Sigmoid colon (tissue), 7 donors: ENCODE measurements at places on chromosomes 3 and 15. TPM values are rescaled to one million over a fixed set of nuclear protein-coding genes. Genes with fewer than 3 reads are reported as not detected.

The KNL1 gene
- 0.68 TPM for total RNA-seq

The RPL39L gene
- total RNA-seq, result 15.7 TPM

- H3K27me3 ChIP-seq, result no peaks in the 10 kb centered on the region
- no peaks in the 10 kb centered on the region for H3K4me1 ChIP-seq
- no peaks in the 10 kb centered on the region for H3K36me3 ChIP-seq
- no peak overlapping the region for H3K4me3 ChIP-seq
These were observed 85.1 kb upstream of the C2CD4B start for GRCh38 chr15:62250186-62250585.

- no peaks in the 10 kb centered on the region for H3K27me3 ChIP-seq
- H3K27ac ChIP-seq, result no peak overlapping the region
- no peak for DNase-seq
- no peaks in the 10 kb centered on the region for H3K36me3 ChIP-seq
These were observed 106.5 kb upstream of the CRBN start for GRCh38 chr3:3286014-3286413.

The ROPN1 gene
- total RNA-seq, result not detected

- no peak overlapping the region for H3K27ac ChIP-seq
- no peak overlapping the region for H3K4me3 ChIP-seq
- no peak for DNase-seq
These were observed 16.0 kb downstream of the SLC41A3 start for GRCh38 chr3:126067959-126068358.

GRCh38 chr3:8366219-8366810 lies 135.3 kb upstream of the LMCD1 start:
- no peaks in the 10 kb centered on the region for H3K27me3 ChIP-seq
- no peak overlapping the region for H3K4me3 ChIP-seq
- H3K36me3 ChIP-seq, result no peaks in the 10 kb centered on the region
- no peak overlapping the region for H3K27ac ChIP-seq

GRCh38 chr3:45580112-45580765 lies 14.3 kb upstream of the LIMD1 start:
- H3K27me3 ChIP-seq, result no peaks in the 10 kb centered on the region
- no peak overlapping the region for H3K27ac ChIP-seq
- H3K4me1 ChIP-seq, result no peaks in the 10 kb centered on the region
- no peaks in the 10 kb centered on the region for H3K36me3 ChIP-seq
- DNase-seq, result peak; percentile 12
- H3K4me3 ChIP-seq, result no peak overlapping the region

GRCh38 chr3:155771126-155771525 lies 26.3 kb upstream of the PLCH1 start:
- H3K27me3 ChIP-seq, result no peaks in the 10 kb centered on the region
- DNase-seq, result no peak
- H3K4me3 ChIP-seq, result no peak overlapping the region
- H3K4me1 ChIP-seq, result peaks cover 13% of the 10 kb centered on the region

- no peak overlapping the region for H3K27ac ChIP-seq
- no peaks in the 10 kb centered on the region for H3K4me1 ChIP-seq
- H3K36me3 ChIP-seq, result no peaks in the 10 kb centered on the region
- no peaks in the 10 kb centered on the region for H3K27me3 ChIP-seq
- DNase-seq, result peak; percentile 50
These were observed 27.7 kb upstream of the PLXNA1 start for GRCh38 chr3:126955004-126955790.

DNA sequence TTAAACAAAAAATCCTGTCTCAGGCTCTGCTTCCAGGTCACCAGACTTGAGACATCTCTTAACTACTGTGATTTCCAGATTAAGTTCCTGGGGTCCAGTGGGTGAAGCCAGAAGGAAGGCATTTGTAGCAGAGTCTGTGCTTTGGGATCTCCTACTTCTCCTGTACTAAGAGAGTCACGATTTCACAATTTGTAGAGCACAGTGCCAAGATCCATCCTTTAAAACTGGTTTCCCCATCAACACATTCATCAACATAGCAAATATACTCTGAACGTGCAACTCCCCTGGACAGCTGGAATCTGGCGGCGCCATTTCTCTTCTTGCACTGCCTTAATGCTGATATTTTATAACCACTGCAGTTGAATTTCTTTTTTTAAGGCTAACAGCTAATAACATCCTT lies 33.2 kb downstream of the CDCP1 start:
- H3K4me3 ChIP-seq, result no peak overlapping the region
- no peak for DNase-seq
- H3K4me1 ChIP-seq, result peaks cover 13% of the 10 kb centered on the region
- H3K27me3 ChIP-seq, result no peaks in the 10 kb centered on the region
- H3K27ac ChIP-seq, result no peak overlapping the region

DNA sequence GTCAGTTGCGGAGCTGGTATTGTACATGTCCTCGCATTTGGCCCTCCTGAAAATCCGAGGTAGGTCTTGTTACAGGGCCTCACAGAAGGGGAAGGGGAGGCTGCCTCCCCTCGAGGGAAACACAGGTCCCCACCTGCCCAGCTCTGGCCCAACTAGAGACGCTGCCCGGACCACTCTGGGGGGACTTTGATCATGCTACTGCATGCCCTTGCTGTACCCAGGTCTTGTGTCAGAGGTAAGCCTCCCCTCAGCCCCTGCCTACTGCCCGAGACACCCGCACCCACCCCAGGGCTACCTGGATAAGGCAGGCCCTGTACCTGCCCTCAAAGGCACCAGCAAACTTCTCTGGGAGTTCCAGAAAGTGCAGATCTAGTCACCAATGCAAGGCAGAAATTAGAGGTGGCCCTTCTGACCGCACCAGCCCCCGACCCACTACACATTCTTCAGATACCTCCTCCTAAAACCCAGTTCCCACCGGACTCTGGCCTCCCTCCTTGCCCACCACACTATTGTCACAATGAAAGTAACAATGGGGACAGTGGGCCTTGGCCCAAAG lies 981 bp upstream of the SCAP start:
- H3K27me3 ChIP-seq, result no peaks in the 10 kb centered on the region
- peak overlapping the region; percentile 82 for H3K4me3 ChIP-seq
- no peaks in the 10 kb centered on the region for H3K36me3 ChIP-seq
- H3K4me1 ChIP-seq, result peaks cover 18% of the 10 kb centered on the region

The XIRP1 gene
- not detected for total RNA-seq

The CPN2 gene
- total RNA-seq, result not detected

The QRICH1 gene
- total RNA-seq, result 255 TPM

GRCh38 chr3:62950210-62950609 lies 75.0 kb upstream of the CADPS start:
- no peaks in the 10 kb centered on the region for H3K4me1 ChIP-seq
- DNase-seq, result no peak
- H3K27ac ChIP-seq, result no peak overlapping the region
- no peaks in the 10 kb centered on the region for H3K27me3 ChIP-seq
